Activated T-cell treated with anti-CD3 and anti-CD28 coated beads, Interleukin-2, amount 50 U/mL, for 24 hours (primary cell): ENCODE measurements at places on chromosomes 6 and 20.

- DNase-seq = no peak
These were observed 665.5 kb downstream of the BCKDHB start for GRCh38 chr6:80771941-80772340.

- DNase-seq = no peak
These were observed 131.8 kb downstream of the FOXA2 start for GRCh38 chr20:22452442-22453011.

- DNase-seq = no peak
These were observed 170.9 kb downstream of the HIVEP2 start for GRCh38 chr6:142773859-142774648.

GRCh38 chr6:93407186-93407585, 12.2 kb downstream of the EPHA7 start:
- no peak for DNase-seq

DNA sequence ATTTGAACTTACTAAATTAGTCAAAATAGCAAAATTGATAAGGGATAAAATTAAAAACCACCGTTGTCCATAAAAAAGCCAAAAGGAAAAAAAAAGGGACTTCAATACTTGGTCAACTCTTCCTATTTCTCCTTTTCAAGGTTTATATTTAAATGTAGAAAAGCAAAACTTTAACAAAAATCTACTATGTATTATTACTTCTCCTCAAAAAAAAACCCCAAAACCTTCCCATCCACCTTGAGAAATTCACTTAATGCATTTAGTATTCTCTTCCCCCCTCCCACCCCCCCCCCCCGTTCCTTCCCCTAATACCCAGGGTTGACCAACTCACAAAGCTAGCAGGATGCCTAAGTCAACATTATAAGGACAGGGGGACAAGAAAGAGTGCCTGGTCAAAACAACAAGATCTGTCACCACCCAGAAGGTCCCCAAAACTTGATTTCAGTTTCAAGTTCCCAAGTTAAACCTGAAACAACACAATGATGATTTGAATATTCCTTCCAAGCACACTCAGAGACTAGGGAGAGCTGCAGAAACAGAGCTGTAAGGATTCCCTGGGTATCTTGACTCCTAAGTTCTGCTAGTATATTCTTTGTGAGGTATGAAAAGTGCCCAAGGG, 14.6 kb downstream of the GMDS start:
- DNase-seq = no peak
